ENCODE measurements at places on chromosomes 4 and X.

DNA sequence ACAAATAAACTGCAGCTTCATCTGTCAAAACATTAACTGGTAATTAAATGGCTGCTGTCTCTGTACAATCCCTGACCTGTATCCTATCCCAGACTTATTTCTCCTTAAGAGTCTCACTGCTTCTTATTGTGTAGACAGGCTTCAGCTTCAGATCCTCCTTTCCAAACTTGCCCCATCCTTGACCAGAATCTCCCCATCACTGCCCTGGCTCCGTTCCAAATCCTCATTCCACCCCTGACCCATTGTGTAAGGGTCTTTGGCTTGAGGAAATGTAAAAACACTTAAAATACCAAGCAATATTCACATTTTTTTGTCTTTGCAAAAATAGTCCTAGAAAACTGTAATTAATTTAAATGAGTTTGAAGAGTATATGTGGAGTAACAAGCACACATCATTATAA lies 152.6 kb upstream of the VEGFC start:
- no peak for DNase-seq

- DNase-seq = no peak
These were observed 10.9 kb upstream of the WDFY3 start for GRCh38 chr4:84977396-84977795.

- no peak for DNase-seq
These were observed 83.2 kb upstream of the IL1RAPL2 start for GRCh38 chrX:104482757-104483156.

GRCh38 chr4:183345261-183345660 lies 23.0 kb upstream of the CLDN24 start:
- DNase-seq = no peak

GRCh38 chr4:89727238-89727637 lies 109.7 kb downstream of the SNCA start:
- DNase-seq = no peak

DNA sequence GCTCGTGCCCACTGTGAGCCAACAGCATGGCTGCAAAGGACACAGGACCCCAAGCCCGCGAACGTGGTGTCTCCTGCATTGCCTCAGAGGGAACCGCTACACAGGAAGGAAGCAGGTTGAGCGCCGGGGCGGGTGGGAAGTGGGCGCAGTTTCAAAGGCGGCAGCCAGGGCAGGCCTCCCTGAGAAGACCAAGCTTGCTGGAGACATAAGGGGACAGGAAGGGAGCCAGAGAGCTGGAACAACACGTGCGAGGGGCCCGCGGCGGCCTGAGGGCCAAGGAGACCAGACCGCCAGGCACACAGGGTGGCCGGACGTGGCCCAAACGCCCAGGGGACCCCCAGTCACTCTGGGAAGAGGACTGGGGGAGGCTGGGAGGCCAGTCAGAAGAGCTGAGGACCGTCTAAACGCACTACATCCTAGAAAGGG lies 32.0 kb downstream of the CTBP1 start:
- no peak for DNase-seq

- no peak for DNase-seq
These were observed 19.7 kb downstream of the TRIM2 start for GRCh38 chr4:153223930-153224329.

DNA sequence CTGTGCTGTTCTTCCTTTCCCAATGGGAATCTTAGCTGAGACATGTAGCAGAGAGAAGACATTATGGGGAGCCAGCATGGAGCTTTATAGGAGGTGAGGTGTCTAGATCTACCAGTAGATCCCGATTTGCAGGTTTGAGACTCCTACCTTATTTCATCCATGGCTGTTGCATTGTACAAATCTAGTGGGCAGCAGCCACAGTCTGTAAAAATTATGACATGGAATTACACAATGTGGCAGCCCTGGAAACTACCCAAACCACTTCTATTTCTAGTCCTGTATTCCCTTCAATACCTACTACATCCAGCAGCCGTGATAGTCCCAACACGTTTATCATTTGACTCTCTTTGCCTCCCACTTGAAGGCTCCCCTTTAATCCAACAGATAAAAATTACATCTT lies 8.1 kb downstream of the ATP7A start:
- DNase-seq = no peak

- DNase-seq = no peak
These were observed 116.9 kb downstream of the EFNB1 start for GRCh38 chrX:68945603-68946228.

DNA sequence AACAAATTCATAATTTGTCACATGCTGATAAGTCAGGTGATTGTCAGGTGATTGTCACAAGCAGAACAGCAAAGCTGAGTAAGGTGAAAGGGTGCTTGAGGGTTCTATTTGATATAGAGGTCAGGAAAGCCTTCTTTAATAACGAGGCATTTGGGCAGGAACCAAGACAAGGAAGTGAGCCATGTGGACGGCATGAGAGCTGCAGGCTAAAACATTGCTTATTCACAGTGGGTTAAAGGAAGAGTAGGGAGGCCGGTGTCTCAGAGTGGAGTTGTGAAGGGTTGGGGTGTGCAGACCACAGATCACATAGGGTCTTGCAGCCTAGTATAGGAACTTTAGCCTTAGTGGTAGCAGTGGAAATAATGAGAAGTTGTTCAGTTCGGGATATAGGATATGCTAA lies 31.3 kb upstream of the CYP2U1 start:
- no peak for DNase-seq

- DNase-seq = no peak
These were observed 358.4 kb upstream of the MAGEB16 start for GRCh38 chrX:35439692-35440091.

GRCh38 chr4:19486400-19486799 lies 765.3 kb upstream of the SLIT2 start:
- DNase-seq = no peak

DNA sequence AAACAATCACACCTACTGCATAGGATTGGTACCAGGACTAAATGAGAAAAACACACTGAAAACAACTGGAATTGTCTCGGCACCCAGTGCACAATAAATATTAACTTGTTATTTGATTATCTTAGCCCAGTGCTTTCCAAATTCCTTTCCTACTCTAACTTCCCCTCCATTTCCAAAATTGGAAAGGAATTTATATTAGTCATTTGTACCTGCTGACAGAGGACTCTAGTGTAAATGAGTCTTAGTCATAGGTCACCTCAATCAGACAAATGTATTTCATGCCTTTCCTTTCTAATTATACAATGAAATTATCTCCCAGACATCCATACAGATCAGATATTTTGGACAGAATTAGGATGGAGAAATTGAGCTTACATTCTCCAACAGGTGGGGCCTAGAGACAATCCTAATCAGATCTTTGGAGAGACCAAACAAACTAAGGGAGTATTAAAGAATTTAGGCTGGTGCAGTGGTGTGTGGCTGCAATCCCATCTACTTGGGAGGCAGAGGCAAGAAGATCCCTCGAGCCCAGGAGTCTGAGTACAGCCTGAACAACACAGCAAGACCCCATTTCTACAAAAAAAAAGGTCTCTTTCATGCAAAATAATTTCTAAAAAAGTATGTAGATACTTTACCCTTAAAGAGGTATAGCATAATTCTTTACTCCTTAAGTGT lies 10.1 kb downstream of the SH3D19 start:
- no peak for DNase-seq

DNA sequence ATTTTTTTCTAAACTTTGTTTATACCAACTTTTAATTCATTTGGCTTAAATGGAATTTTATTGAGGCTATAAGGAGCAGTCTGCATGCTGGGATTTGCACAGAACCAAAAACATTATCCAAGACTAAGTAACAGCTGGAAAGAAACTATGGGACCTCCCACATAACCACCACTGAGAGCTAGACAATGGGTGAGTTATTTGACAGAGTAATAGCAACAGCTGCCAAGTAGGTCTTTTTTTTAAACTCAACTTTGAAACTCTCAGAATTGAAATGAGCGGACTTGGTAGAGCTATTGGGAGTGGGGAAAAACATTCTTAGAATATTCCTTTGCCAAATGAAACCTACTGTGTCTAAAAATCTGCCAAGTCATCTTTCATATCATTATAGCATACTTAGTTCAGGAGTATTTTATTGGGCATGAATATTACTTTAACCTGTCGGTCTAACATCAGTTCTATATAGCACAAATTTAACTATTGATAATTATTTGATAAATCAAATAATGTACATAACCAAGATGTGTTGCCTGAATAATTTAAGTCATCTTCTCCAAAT lies 1428.0 kb downstream of the PCDH7 start:
- DNase-seq = no peak

- no peak for DNase-seq
These were observed 223.1 kb upstream of the FAT1 start for GRCh38 chr4:186946682-186947294.

GRCh38 chr4:61877893-61878292 lies 677.8 kb downstream of the ADGRL3 start:
- no peak for DNase-seq

DNA sequence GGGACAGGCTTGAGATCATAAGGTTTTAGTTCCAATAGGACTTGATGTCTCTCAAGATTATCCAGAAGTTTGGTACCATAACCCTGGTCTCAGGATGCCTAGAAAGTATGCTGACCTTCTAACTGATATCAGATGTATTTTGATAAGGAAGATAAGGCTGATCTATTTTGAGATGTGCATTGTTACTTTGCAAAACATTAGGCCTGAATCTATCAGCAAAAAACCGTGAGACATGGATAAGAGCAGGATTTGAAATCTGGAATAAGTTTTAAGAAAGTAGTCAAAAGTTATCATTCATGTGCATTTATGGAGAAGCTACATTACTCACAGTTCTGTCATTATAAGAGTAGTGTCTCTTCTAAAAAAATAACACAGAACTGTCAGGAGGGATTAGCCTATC lies 467.1 kb upstream of the HS3ST1 start:
- DNase-seq = no peak

DNA sequence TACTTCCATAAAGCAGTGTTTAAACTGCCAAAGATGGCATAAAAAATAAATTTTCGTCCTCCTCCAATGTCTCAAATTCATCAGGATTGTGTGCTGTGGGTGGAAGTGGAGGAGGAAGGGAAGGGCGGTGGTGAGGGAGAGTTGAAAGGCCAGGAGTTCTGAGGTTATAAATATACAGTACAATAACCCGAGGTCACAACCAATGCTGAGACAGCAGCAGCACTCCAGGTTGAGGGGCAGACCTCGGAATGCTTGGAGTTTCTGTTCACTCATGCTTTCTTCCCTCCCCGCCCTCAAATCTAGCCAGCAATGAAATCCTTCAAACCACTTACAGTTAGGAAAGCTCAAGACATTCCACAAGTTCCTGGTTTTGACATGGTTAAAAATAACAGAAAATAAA lies 134.0 kb upstream of the SMAD1 start:
- no peak for DNase-seq

DNA sequence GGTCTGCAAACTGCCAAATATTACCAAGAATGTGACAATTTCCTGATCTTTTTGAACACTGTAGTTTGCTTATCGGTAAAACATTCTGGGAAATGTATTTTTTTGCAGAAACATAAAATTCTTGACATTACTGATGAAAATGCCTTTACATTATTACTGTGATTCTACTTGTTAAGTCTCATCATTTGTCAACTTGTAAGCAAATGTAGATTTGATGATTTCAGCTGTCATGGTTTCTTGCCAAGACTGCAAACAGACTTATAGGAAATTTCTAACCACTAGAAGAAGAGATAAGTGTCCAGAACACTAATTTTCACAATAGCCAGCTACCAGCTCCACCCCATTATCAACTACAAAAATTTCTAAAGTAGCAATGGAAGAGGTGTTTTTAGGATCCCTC lies 560.4 kb downstream of the STPG2 start:
- no peak for DNase-seq

GRCh38 chrX:42585842-42586621 lies 191.9 kb downstream of the PPP1R2C start:
- DNase-seq = no peak

GRCh38 chr4:101669138-101669831 lies 121.2 kb upstream of the BANK1 start:
- DNase-seq = no peak

- peak; percentile 77 for DNase-seq
These were observed at the start of gene PCDH10 for GRCh38 chr4:133148690-133149363. Gene PCDH10, plus strand, starts transcription at chr4:133149294. Its CDS starts 847 bp downstream, at chr4:133150141.

DNA sequence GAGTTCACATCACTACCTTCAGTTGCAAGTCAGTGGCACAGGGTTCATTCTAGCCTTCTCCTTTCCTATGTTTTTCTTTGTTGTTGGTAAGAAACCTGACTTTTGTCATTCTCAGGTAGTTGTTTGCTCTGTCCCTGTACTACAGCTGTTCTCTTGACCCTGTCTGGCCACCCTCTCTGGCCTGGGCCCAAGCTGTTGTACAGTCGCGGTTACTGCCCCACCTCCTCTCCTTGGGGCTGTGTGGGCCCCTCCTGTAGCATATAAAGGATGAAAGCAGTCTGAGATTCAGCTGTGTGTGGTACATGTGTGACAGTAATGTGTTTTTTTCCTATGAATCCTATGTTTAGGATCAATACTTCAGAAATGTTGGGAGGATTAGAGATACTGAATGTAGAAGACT lies 12.5 kb downstream of the MOB1B start:
- no peak for DNase-seq

DNA sequence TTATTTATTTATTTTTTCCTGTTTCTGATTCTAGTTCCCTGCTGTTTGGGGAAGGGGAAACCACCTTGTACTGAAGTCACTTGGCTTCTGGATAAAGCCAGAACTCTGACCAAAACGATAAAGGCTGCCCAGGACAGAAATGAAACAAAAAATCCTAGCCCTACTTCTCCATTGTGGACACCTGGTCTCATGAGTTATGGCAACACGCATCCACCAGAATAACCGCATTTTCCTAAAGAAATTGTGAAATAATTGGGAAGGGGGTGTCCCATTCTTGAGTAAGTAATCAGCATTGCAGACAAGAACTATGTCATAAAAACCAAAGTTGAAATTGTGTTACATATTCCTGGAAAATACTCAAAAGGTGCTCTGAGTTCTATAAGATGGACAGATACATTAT lies 42.1 kb downstream of the SLC9A7 start:
- no peak for DNase-seq

DNA sequence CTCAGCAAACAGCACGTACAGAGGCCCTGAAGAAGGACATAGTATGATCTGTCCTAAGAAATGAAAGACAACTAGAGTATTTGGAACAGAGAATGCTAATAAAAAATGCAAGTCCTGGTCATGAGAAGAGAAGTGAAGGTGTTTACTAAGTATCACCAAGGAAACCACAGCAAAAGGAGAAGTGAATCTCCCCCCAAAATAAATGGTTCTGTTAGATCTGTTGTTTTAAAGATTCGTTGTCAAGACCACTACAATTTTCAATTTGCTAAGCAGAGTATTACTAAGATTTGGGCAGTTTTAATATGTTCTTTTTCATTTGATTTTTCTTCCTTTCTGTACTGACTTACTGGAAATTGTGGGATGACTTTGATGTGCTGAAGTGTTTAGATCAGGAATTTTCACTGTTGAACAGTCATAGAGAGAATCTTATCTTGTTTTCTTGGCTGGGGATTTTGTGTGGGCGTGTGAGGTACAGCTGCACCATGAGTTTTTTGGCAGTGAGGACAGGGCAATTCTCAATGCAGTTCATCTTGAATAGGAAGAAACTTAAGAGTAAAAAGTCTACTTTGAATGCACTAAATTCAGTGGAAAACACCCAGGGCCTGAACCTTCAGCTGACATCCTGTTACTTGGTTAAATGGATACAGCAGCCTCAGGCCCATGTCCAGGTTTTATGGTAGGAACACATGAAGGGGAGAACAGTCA lies 132.2 kb downstream of the STIM2 start:
- DNase-seq = no peak
